ENCODE measurements at places on chromosomes 6 and 20.
A peak's percentile ranks its signal among the peaks of the same experiment; 100 is the strongest.

- DNase-seq, result no peak
These were observed 34.3 kb downstream of the PRSS35 start for GRCh38 chr6:83546636-83547035.

DNA sequence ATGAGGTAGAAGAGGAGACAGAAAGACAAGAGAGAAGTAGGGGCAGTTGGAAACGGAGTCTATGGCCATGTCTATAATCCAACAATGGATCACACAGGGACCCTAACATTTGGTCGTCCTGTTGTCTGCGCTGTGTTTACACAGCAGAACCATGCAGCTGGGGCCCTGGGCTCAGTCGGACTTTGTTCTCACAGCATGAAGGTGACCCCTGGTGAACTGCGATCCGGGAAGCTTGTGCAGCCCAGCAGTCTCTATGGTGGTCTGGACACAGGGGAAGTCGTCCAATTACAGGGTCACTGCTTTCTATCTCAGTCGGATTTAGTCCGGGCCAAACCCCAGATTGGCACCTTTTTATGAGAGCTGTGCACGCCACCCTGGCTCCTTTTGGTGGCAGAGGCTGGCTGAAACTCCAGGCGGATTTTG is 153.6 kb downstream of the FOXA2 start:
- DNase-seq, result no peak

GRCh38 chr6:75579951-75580350 is 21.7 kb upstream of the SENP6 start:
- DNase-seq, result no peak

DNA sequence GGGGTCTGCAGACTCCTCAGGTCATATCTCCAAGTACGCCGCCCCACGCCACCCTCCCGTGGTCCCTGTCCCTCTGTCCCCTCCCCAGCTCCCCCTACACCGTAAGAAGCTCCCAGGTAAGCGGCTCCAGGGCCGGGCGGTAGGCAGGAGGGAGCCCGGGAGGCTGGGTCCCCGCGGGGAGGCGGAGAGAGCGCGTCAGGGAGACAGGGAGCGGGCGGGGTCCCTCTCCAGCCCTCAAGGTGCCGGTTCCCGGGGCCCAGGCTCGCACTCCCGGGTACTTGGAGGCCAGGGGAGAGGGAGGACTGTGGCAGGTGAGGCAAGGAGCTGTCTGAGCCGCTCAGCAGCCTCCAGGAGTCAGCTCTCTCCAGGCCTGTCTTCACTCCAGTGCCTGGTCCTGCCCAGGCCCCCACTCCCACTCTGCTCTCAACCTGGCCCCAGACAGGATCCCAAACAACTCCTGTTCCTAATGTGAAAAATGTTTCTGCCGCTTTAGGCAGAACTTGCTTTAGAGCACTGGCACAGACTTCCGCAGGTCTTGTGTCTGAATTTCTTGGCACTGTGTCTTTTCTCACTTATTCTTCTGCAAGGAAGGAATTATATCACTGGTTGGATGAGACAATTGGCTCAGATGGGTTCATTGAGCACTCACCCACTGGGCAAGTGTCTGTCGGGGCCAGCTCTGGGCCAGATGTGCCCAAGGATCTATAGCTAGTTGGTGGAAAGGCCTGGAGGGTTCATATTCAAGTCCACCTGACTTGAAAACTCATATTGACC is 36.6 kb downstream of the HLA-G start:
- peak; percentile 78 for DNase-seq

GRCh38 chr6:52063584-52064344 is 23.6 kb downstream of the PKHD1 start:
- peak; percentile 33 for DNase-seq

DNA sequence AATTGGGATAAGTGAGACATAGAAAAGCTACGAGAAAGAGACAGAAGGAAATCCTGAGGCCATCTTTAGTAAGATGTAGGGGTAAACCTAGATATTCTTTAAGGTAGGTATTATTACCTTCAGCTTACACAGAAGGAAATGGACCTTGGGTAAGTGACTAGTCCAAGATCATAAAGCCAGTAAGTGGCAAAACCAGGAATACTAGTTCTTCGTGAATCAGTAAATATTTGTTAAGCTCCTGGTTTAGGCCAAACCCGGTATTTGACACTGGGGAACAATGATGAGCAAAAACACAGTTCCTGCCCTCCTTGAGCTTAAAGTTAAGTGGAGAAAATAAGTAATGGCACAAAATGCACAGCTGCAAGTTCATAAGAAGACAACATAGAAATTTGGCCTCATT is 5.3 kb downstream of the TRIM39 start:
- no peak for DNase-seq

GRCh38 chr20:38828514-38829295 is 23.2 kb downstream of the PPP1R16B start:
- no peak for DNase-seq

GRCh38 chr20:50924261-50924920 is 6.8 kb downstream of the ADNP start:
- no peak for DNase-seq

GRCh38 chr6:157620944-157621343 is 202.1 kb upstream of the SNX9 start:
- no peak for DNase-seq

- no peak for DNase-seq
These were observed 3.1 kb downstream of the CHD6 start for GRCh38 chr20:41615110-41615509.

DNA sequence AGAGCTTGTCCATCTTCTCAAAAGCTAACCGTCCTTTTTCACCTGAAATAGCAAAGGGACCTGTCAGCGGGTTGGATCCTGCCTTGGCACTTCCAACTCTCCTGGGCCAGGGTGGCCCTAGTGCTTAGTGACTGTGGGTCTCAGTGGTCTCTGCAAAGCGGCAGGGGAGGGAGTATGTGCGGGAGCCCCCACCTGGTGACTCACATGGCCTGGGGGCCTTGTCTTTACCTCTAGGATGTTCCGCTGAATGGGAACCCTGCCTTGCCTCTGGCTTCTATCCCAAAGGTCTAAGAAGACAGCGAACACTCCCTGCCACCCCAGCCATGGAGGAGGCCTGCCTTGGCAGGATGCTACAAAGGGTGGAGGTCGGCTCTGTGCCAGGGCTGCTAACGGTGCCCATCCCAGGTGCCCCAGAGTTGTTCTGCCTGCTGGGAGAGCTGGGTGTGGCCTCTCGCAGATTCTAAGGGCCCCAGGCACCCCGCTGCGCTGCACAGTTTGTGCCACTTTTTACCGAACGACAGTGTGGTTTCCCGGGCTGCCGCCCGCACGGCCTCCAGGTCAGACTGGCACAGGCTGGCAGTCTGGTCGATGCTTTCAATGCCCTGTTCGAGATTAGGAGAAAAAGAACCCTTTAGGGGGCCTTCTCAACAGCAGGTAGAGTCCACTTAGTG is 77.2 kb downstream of the PTPN1 start:
- DNase-seq, result peak; percentile 22

GRCh38 chr6:37674161-37674560 is 23.5 kb downstream of the MDGA1 start:
- no peak for DNase-seq

GRCh38 chr6:124683507-124683906 is 278.7 kb upstream of the RNF217 start:
- peak; percentile 8 for DNase-seq

- DNase-seq, result peak; percentile 77
These were observed 13.5 kb downstream of the EBF4 start for GRCh38 chr20:2705931-2706645.

GRCh38 chr6:97497713-97498331 is 214.8 kb upstream of the MMS22L start:
- DNase-seq, result peak; percentile 16

DNA sequence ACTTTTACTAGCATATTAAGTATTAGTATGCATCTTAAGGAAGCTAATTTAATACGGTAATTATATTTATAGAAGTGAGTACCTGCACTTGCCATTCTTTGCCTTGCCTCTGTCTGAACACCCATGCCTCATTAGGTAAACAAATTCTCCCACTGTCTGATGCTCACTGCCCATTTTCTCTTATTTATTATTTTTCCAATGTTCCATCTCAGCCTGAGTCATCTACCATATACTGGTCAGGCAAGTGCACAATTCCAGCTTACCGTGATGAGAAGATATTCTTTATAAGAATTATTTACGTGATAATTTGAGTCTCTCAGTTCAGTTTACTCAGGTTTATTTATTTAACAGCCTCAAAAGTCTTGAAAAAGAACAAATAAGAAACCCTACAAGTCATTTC is 619.2 kb upstream of the EYS start:
- no peak for DNase-seq

- no peak for DNase-seq
These were observed 182.5 kb downstream of the GMPR start for GRCh38 chr6:16420715-16421461.

- DNase-seq, result peak; percentile 65
These were observed 319.7 kb upstream of the TCF21 start for GRCh38 chr6:133568970-133569889.

DNA sequence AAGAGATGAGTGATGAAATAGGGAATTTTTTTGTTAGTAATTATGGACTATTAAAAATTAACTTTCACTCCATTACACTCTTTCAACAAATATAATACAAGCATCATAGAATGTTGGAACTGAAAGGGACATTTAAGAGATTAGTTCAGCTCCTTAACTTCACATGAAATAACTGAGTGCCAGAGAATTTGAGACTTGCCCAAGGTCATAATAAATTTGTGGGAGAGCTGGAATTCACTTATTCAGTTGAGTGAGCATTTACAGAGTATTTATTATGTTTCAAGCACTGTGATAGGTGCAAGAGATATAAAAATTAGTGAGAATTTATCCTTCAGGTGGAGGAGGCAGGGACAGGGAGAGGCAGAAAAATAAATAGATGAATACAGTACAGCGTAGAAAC is 154.6 kb downstream of the KCNQ5 start:
- no peak for DNase-seq

GRCh38 chr6:131744432-131745287 is 33.8 kb upstream of the CTAGE9 start:
- peak; percentile 14 for DNase-seq

GRCh38 chr6:157666729-157667128 is 156.3 kb upstream of the SNX9 start:
- DNase-seq, result no peak

GRCh38 chr6:133099573-133099972 is 141.6 kb upstream of the EYA4 start:
- no peak for DNase-seq

DNA sequence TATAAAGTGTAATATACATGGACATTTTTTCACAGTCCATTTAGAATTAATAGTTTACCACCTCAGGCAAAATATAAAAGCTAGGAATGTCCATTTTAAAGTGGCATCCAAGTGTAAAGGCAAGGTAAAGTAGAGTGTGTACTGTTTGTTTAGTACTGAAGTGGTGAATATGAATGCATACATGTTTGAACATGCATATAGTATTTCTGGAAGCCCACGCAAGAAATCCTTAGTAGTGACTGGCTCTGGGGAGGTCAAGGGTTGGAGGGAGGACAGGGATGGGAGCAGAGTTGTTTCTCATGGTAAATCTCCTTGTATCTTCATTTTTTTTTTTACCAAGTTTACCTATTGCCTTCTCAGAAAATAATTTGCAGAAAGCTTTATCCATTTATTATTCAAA is 129.2 kb downstream of the UNC5CL start:
- no peak for DNase-seq
